ENCODE measurements at places on chromosomes 16 and 17. TPM values are rescaled to one million over a fixed set of nuclear protein-coding genes. Genes with fewer than 3 reads are reported as not detected.

The SMIM22 gene
- 1,027 TPM for polyA plus RNA-seq

The HIGD1B gene
- 5.4 TPM for polyA plus RNA-seq

The FN3KRP gene
- polyA plus RNA-seq: 20.0 TPM

The SLC12A3 gene
- 0.10 TPM for polyA plus RNA-seq

The LDHD gene
- 21.0 TPM for polyA plus RNA-seq

The KCTD2 gene
- polyA plus RNA-seq: 10.6 TPM

The OR1F1 gene
- polyA plus RNA-seq: not detected

The LGALS9B gene
- 131 TPM for polyA plus RNA-seq

The KRT25 gene
- polyA plus RNA-seq: not detected

The PRSS21 gene
- polyA plus RNA-seq: 0.50 TPM

The SLC5A10 gene
- polyA plus RNA-seq: 0.46 TPM

The ATXN2L gene
- 24.4 TPM for polyA plus RNA-seq

The MYH1 gene
- not detected for polyA plus RNA-seq

The CACNG5 gene
- not detected for polyA plus RNA-seq

The ABAT gene
- 5.2 TPM for polyA plus RNA-seq

The FAM117A gene
- polyA plus RNA-seq: 5.3 TPM

The C16orf96 gene
- not detected for polyA plus RNA-seq

The MYO15B gene
- polyA plus RNA-seq: 68.5 TPM

The SENP3 gene
- polyA plus RNA-seq: 39.3 TPM

The MFAP4 gene
- 47.7 TPM for polyA plus RNA-seq

The GP1BA gene
- not detected for polyA plus RNA-seq

The NUDT7 gene
- 12.0 TPM for polyA plus RNA-seq

The DNASE1L2 gene
- 0.68 TPM for polyA plus RNA-seq

Data from stomach (tissue), 19 donors.